Left lung (tissue), 14 donors: ENCODE measurements at places on chromosomes 7 and 10.

- no peak for DNase-seq
These were observed 6.3 kb downstream of the KLF6 start for GRCh38 chr10:3778692-3779157.

- no peak for DNase-seq
These were observed 82.6 kb downstream of the CACNB2 start for GRCh38 chr10:18222866-18223265.

DNA sequence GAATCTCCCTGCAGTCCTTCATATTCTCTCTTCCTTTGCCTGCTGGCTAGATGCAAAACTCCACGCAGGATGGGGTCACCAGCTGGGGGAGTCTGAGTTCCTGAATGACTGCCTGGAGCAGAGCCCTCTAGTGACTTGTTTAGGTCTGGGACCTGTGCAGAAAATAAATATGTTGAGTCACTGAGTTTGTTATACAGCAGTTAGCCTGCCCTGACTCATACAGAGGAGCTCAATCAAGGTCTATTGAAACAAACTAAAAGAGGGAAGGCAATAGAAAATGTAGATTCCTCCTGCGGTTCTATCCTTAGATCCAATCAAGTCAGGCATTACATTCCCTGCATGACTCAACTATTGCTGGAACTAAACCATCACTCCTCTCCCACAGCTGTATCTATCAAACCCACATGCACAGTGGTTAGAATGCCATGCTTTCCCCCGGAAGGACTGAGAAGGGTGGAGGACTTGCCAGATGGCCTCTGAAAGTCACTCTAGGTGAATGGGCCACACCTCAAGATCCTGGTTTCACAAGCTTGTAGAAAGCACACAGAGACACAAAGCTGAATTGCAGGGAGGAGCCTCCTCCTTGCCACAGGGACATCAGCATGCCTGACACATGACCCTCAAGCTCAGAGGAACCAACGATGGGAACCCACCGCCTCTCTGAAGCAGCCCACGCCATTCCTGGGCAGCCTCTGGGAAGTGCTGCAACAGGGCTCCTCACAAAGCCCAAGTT lies 73.9 kb downstream of the SH3PXD2A start:
- no peak for DNase-seq

- no peak for DNase-seq
These were observed 292.0 kb upstream of the MBL2 start for GRCh38 chr10:53064614-53065013.

GRCh38 chr10:30827531-30828120 lies 198.1 kb upstream of the LYZL2 start:
- DNase-seq: no peak

DNA sequence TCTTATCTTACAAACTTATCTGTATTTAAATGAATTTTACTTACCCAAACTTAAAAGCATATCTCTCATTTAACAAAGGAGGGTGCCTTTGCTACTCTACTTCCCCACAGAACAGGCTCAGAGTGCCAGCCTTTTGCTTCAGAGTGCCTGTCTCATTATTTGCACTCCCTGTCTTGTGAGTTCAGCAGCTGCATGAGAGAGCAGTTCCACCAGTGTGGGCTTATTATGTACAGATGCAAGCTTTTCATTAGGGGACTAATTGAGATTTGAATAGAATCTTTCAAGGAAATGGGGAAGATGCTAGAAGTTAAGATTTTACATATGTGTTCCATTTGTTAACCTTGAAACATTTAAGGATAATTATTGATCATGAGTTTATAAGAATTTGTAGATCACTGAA lies 310.2 kb upstream of the LRRN3 start:
- DNase-seq: no peak
